Naive thymus-derived CD4-positive, alpha-beta T cell (primary cell): ENCODE measurements at places on chromosomes 2 and 18. TPM values are rescaled to one million over a fixed set of nuclear protein-coding genes. Genes with fewer than 3 reads are reported as not detected.
A peak's percentile ranks its signal among the peaks of the same experiment; 100 is the strongest.

The SERPINB3 gene
- polyA plus RNA-seq = not detected

The PLA2R1 gene
- not detected for polyA plus RNA-seq

The ITSN2 gene
- 53.0 TPM for polyA plus RNA-seq

The GPR45 gene
- not detected for polyA plus RNA-seq

The IL37 gene
- not detected for polyA plus RNA-seq

The SP140 gene
- 11.3 TPM for polyA plus RNA-seq

The FEV gene
- not detected for polyA plus RNA-seq

The TBR1 gene
- not detected for polyA plus RNA-seq

The TMEM169 gene
- 4.3 TPM for polyA plus RNA-seq

The LYG2 gene
- not detected for polyA plus RNA-seq

The TSPYL6 gene
- polyA plus RNA-seq = not detected

DNA sequence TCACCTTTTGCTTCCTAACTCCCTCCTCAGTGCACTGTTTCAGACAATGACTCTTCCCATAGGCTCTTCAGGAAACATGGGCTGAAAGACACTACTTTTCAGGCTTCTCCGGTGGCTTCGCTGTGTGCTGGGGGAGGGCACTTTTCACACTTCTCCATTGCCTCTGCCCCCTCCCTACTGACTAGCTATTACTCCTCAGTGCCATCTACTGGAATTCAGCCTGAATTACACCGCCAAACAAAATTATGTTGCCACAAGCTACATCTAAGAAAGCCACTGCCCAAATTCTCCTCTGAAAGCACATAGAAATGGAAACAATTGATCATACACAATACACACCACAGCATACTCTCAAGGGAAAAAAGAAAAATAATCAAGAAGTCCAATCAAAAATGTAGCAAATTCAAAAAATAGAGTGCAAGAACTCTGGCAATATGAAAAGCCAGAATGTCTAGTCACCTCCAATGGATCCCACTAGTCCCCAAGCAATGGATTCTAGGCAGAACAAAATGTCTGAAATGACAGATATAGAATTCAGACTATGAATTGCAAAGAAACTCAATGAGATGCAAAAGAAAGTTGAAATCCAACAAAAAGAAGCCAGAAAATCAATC, 1139.4 kb upstream of the GYPC start:
- no peak overlapping the region for H3K27ac ChIP-seq
- no peaks in the 10 kb centered on the region for H3K27me3 ChIP-seq
- no peak for DNase-seq
- no peaks in the 10 kb centered on the region for H3K36me3 ChIP-seq

DNA sequence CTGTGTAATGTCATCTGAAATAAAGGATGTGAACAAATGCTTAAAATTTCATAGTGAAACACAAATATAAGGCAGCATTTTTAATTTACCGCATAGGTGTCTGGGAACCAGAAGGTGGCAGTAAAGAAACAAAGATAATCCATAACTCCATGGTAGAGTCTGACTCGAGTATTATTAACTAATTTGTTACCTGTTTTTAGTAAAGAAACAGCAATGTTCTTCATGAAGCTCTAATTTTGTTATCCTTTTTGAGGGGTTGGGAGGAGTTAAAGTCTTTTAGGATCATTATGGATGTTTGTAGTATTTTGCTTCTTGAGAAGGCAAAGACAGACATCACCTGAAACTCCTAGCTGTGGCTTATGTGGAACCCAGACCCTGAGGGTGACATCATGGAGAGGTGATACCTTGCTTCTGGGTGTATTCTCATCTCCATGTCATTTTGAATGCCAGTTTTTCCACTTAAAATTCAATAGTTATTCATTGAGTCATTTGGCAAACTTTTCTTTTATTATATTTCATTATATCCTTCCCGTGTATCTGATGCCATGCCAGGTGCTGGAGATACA, 286.2 kb upstream of the EPAS1 start:
- no peaks in the 10 kb centered on the region for H3K4me1 ChIP-seq
- H3K4me3 ChIP-seq = no peak overlapping the region
- H3K27ac ChIP-seq = no peak overlapping the region
- DNase-seq = peak; percentile 10

DNA sequence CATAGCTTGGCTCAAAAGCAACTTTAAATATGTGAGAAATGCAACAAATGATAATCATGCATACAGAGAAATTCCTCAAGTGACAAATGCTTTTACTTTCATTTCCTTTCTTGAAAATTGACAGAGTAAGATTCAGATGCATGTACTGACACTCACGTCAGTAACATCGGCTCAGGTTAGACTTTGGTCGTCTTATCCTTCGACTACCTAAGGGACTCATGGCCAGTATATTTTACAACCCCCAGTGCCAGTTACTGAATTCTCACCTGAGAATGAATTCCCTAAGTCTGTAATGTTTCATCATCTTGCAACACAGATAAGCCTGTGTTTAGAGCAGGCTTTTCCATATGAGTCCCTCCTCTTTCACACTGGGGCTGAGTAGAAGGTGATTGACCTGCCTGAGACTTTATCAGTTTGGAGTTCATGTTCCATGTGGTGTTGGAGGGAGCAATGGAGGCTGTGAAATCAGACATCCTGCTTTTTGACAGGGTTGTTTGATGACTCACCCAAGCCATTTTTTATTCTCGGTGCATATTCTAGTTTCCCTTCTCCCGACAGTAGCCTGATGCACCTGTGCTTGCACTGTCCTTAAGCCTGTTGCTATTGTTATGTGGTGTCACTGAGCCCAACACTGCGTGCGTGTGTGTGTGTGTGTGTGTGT, 30.5 kb upstream of the ATP8B1 start:
- H3K4me1 ChIP-seq = no peaks in the 10 kb centered on the region
- H3K27ac ChIP-seq = no peak overlapping the region
- H3K27me3 ChIP-seq = no peaks in the 10 kb centered on the region
- H3K4me3 ChIP-seq = peak overlapping the region; percentile 38
- H3K36me3 ChIP-seq = no peaks in the 10 kb centered on the region

DNA sequence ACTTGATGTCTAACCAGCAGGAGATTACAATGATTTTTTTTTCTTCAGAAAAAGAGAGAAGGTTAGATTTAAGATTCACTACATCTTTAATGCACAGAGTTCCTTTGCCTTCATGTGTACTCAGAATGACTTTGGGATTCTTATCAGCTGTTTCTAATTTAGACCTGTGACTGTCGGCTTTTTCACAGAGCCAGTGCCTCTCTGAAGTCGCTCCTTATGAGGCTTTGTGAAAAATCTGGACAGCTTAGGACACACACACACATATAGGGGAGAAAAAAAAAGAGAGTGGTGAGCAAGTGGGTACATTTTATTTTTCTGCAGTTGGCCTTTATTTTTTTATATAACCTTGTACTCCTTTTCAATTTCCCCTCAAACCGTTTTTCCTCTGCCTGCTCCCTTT, 893.1 kb upstream of the CELF4 start:
- no peak overlapping the region for H3K4me3 ChIP-seq
- no peaks in the 10 kb centered on the region for H3K27me3 ChIP-seq
- H3K27ac ChIP-seq = no peak overlapping the region
- H3K4me1 ChIP-seq = no peaks in the 10 kb centered on the region

DNA sequence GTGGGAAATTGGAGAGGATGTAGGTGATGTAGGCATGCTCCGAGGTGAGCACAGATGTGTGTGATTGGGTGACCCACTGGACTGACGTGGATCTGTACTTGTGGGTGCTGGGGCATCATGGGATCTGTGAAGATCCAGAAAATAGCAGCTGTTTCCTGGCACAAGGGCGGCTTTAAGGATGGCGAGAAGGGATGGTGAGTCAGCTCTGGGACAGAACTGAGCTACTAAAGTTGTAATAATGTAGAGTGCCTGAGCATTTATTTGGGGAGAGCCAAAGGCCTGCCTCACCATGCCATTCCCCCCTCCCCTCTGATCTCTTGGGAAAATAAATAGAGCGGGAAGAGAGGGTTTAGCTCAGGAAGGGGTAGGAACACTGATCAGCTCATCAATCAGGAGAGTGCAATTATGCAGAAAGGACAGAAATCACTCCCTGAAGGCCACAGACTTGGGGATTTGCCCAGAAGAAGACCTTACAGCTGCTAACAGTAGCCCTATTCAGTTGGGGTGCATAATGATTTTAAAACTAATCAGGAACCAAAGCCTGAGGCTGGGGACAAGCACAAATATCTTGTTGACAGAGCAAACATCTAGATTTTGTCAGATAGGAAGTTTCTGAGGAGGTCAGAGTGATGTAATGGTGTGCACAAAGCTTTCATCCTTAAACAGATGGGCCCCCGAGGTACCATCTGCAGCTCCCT, 30.3 kb downstream of the TANC1 start:
- no peaks in the 10 kb centered on the region for H3K4me1 ChIP-seq
- DNase-seq = no peak
- no peak overlapping the region for H3K4me3 ChIP-seq
- H3K36me3 ChIP-seq = no peaks in the 10 kb centered on the region

DNA sequence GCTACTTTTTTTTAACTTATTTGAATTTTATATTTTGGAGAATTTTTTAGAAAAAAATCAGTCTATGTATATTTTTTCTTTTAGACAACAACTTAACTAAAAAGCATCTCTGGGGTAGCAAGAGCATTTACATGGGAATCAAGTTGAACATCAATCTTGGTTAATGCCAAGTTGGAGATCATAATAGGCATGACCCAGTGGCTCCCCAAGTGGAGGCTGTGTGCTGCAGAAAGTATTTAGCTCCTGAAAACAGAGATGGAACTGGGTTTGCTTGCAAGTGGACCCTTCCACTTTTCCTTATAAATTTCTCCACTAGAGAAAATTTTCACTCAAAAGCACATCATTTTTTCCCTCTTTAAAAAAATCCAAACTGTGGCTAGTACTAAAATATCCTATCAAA, 23.9 kb upstream of the CAVIN2 start:
- no peak overlapping the region for H3K27ac ChIP-seq
- no peak for DNase-seq
- no peaks in the 10 kb centered on the region for H3K4me1 ChIP-seq

GRCh38 chr2:134163336-134163735, 90.5 kb upstream of the MGAT5 start:
- H3K27me3 ChIP-seq = no peaks in the 10 kb centered on the region
- no peak overlapping the region for H3K4me3 ChIP-seq
- H3K27ac ChIP-seq = no peak overlapping the region
- H3K36me3 ChIP-seq = no peaks in the 10 kb centered on the region
- no peak for DNase-seq

- DNase-seq = no peak
- no peak within 1 kb of the TSS for H3K27ac ChIP-seq
- no peaks in the 10 kb centered on the region for H3K27me3 ChIP-seq
- no peaks in the 10 kb centered on the region for H3K36me3 ChIP-seq
Observed at GRCh38 chr2:15939854-15940660, at the start of gene MYCN. Gene MYCN, plus strand, starts transcription at chr2:15940550. Its CDS starts 1,515 bp downstream, at chr2:15942065.

GRCh38 chr2:153311432-153311831, 167.1 kb downstream of the RPRM start:
- H3K4me3 ChIP-seq = no peak overlapping the region
- H3K27me3 ChIP-seq = no peaks in the 10 kb centered on the region
- no peaks in the 10 kb centered on the region for H3K4me1 ChIP-seq
- no peak overlapping the region for H3K27ac ChIP-seq

- H3K27ac ChIP-seq = no peak overlapping the region
- H3K27me3 ChIP-seq = no peaks in the 10 kb centered on the region
- H3K36me3 ChIP-seq = no peaks in the 10 kb centered on the region
- no peak overlapping the region for H3K4me3 ChIP-seq
Observed at GRCh38 chr2:70643715-70644114, 90.1 kb upstream of the TGFA start.

DNA sequence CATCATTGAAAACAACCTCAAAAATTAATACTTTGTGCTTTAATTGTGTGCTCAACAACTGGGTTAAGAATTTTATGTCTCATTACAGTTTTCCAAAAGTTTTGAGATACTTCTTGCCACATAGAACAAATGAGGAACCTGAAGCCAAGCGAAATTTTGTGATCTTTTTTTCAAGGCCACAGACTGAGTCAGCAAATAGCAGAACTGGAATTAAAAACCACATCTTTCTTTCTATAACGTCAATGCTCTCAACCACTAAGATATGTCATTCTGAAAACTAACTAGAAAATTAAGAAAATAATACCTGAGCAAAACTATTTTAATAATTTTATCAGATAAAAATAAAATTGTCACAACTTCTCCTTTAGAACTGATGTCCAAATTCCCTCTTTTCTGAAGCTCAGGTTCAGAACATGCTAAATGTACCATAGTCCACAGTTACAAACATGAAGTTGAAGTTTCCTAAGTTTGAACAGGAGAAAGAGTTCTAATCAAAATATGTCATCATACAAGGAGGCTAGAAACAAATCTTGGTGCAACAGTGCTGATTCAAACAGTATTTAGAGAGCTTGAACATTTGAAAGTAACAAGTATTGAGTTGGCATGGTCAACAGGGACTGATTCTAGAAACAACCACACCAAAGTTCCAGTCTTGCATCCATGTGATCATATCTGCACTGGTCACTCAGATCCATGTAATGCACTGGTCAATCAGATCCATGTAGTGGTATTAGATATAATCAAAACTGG, 27.6 kb upstream of the CALCRL start:
- H3K27ac ChIP-seq = no peak overlapping the region
- DNase-seq = no peak
- H3K27me3 ChIP-seq = no peaks in the 10 kb centered on the region
- no peaks in the 10 kb centered on the region for H3K4me1 ChIP-seq
- H3K4me3 ChIP-seq = no peak overlapping the region
- H3K36me3 ChIP-seq = no peaks in the 10 kb centered on the region

- H3K27ac ChIP-seq = no peak overlapping the region
- no peak for DNase-seq
- no peak overlapping the region for H3K4me3 ChIP-seq
- no peaks in the 10 kb centered on the region for H3K4me1 ChIP-seq
- no peaks in the 10 kb centered on the region for H3K36me3 ChIP-seq
- H3K27me3 ChIP-seq = no peaks in the 10 kb centered on the region
Observed at GRCh38 chr2:42153944-42154581, 15.1 kb upstream of the EML4 start.

GRCh38 chr2:196413821-196414274, 225.7 kb upstream of the CCDC150 start:
- no peak overlapping the region for H3K27ac ChIP-seq
- no peak for DNase-seq
- H3K4me1 ChIP-seq = no peaks in the 10 kb centered on the region
- peaks cover 3% of the 10 kb centered on the region for H3K27me3 ChIP-seq

DNA sequence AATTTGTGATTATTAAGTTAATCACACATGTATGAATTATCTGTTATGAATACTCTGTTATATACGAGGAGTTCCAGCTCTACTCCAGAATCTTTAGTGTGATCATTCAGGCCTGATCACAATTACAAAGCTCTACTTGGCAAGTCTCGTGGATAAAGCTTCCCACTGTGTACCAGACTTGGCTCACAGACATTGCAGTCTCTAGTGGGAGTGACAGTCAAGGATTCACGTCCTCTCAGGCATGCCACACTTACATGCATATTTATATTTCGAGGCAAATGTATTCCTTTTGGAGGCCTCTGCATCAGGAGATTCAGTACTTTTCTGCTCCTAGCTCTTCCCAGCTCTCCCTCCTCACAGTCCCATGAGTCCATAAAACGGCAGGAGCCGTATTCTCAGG, 403.4 kb upstream of the CDH7 start:
- no peaks in the 10 kb centered on the region for H3K4me1 ChIP-seq
- H3K27ac ChIP-seq = no peak overlapping the region
- H3K36me3 ChIP-seq = no peaks in the 10 kb centered on the region
- H3K27me3 ChIP-seq = no peaks in the 10 kb centered on the region
